ENCODE measurements at places on chromosomes 5 and 9.
A peak's percentile ranks its signal among the peaks of the same experiment; 100 is the strongest.

DNA sequence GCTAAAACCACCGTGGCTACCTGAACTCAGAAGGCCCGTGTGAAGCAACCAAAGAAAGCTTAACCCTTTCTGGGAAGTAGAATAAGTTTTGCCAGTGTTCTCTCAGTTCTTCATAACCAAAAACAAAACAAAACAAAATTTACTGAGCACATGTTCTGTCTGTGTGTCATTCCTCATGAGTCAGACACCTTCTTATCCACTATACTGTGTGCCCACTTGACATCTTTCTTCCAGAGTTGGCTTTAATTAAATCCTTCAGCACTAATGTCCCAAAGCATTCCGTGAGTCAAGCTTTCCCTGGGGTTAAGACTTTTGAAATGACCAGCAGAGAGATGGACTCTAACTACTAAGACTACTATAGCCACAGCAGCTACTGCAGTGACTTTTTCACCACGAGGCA, 61.3 kb downstream of the GLIS3 start:
- H3K4me1 ChIP-seq: no peaks in the 10 kb centered on the region
- H3K27ac ChIP-seq: no peak overlapping the region
- DNase-seq: no peak

- H3K4me3 ChIP-seq: no peak overlapping the region
- H3K4me1 ChIP-seq: no peaks in the 10 kb centered on the region
- DNase-seq: no peak
- no peaks in the 10 kb centered on the region for H3K36me3 ChIP-seq
- no peaks in the 10 kb centered on the region for H3K27me3 ChIP-seq
- H3K27ac ChIP-seq: no peak overlapping the region
Measured at GRCh38 chr9:109986521-109986991, 206.6 kb downstream of the PALM2AKAP2 start.

GRCh38 chr9:15293804-15294316, 13.2 kb downstream of the TTC39B start:
- peak overlapping the region; percentile 88 for H3K27ac ChIP-seq
- no peak for DNase-seq
- peaks cover 5% of the 10 kb centered on the region for H3K36me3 ChIP-seq
- H3K4me3 ChIP-seq: no peak overlapping the region

- peak overlapping the region; percentile 26 for H3K27ac ChIP-seq
- no peaks in the 10 kb centered on the region for H3K27me3 ChIP-seq
- peak; percentile 59 for DNase-seq
Measured at GRCh38 chr5:81749561-81750307, 1.2 kb downstream of the SSBP2 start.

GRCh38 chr5:149603920-149604319, 22.6 kb downstream of the ARHGEF37 start:
- no peak overlapping the region for H3K4me3 ChIP-seq
- H3K27ac ChIP-seq: no peak overlapping the region
- DNase-seq: no peak

GRCh38 chr9:133334161-133334560, 1.8 kb downstream of the SURF6 start:
- H3K27ac ChIP-seq: no peak overlapping the region
- peaks cover 37% of the 10 kb centered on the region for H3K4me1 ChIP-seq
- DNase-seq: no peak
- H3K27me3 ChIP-seq: no peaks in the 10 kb centered on the region

DNA sequence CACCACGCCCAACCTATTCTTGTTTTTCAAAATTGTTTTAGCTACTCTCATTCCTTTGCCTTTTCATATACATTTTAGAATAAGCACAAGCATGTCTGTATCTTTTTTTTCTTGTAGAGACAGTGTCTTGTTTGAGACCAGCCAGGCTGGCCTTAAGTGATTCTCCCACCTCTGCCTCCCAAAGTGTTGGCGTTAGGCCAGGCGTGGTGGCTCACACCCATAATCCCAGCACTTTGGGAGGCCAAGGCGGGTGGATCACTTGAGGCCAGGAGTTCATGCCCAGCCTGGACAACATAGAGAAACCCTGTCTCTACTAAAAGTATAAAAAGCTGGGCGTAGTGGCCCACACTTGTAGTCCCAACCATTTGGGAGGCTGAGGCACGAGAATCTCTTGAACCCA, 13.1 kb downstream of the RNF44 start:
- H3K36me3 ChIP-seq: peaks cover 25% of the 10 kb centered on the region
- H3K27ac ChIP-seq: no peak overlapping the region
- H3K4me3 ChIP-seq: no peak overlapping the region
- peaks cover 11% of the 10 kb centered on the region for H3K4me1 ChIP-seq
- H3K27me3 ChIP-seq: no peaks in the 10 kb centered on the region

DNA sequence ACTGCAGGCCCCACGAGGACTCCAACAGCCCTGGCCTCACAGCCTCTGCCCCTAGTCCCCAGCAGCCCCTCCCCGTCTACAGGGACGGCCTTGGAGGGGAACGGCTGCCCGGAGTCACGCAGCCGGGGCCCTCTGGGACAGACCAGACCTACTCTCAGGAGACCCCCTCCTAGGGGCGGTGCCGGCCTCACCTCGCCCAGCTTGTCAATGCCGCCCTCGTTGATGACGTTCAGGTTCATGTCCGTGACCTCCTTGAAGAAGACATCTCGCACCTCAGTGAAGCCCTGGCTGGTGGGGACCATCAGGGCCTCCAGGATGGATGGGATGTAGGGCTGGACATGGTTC, 58.6 kb downstream of the LRSAM1 start:
- H3K27me3 ChIP-seq: no peaks in the 10 kb centered on the region
- DNase-seq: no peak
- no peak overlapping the region for H3K27ac ChIP-seq
- H3K4me1 ChIP-seq: no peaks in the 10 kb centered on the region

Data from CD4-positive, alpha-beta T cell (primary cell).